Transverse colon (tissue), 4 donors: ENCODE measurements at places on chromosomes 13 and 19. TPM values are rescaled to one million over a fixed set of nuclear protein-coding genes. Genes with fewer than 3 reads are reported as not detected.
A peak's percentile ranks its signal among the peaks of the same experiment; 100 is the strongest.

DNA sequence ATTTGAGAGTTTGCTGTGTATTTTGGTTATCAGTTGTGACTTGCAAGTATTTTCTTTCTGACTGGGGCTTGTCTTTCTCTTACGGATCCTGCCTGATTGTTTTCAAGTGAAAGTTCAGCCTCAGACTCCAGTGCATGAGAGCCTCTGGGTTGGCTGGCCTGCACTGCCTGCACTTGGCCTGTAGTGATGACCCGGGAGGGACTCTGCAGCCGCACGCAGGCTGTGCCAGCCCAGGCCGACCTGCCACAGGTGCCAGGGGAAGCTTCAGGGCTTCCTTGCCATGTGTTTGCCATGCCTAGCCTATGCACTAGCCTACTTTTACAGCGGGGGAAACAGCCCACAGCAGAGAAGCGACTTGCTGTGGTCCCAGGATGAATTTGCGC lies 77.0 kb downstream of the KDM4B start:
- no peak for DNase-seq

- no peak for DNase-seq
These were observed 221.0 kb downstream of the KLF12 start for GRCh38 chr13:73913079-73913740.

DNA sequence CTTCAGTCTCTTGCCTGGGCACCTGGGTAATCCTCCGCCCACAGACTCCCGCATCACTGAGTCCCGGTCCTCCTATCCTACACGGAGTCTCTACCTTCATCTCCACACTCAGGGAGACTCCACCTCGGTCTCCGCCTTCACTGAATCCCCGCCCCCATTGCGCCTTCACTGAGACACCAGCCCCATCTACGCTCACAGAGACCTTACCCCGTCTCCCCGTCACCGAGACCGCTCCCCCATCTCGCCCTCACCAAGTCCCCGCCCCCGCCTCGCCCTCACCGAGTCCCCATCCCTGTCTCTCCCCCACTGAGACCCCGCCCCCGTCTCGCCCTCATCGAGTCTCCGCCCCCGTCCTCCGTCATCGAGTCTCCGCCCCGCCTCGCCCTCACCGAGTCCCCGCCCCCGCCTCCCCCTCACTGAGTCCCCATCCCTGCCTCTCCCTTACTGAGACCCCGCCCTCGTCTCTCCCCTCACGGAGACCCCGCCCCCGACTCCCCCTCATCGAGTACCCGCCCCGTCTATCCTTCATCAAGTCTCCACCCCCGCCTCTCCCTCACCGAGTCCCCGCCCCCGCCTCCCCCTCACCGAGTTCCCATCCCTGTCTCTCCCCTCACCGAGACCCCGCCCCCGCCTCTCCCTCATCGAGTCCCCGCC lies 23.1 kb upstream of the ZNF846 start:
- peak; percentile 98 for DNase-seq

DNA sequence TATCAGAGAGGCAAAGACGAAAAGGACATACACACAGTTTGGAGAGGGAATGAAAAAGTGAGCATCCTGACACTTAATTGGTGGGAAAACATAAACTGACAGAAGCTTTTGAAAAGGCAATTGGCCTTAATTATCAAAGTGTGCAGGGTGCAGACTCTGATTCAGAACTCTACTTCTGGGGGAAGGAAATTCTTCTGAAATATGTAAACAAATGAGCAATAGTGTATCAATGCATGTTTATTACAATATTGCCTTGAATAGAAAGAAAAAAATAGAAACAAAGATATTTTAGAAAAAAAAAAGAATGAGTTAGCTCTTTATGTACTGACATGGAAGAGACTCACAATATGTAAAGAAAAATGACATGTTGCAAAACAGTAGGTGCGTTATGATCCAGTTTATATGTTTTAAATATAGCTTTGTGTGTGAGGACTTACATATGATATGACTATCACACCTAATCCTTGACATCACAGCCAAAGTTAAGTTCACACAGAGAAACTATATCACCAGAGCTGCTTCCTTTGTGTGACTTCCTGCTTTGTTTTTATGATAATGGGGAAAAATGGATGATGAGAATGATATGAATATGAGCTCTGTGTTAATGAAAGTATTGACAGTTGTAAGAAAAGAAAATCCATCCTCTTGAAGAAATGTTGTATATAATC lies 182.4 kb downstream of the KCTD12 start:
- DNase-seq = no peak

DNA sequence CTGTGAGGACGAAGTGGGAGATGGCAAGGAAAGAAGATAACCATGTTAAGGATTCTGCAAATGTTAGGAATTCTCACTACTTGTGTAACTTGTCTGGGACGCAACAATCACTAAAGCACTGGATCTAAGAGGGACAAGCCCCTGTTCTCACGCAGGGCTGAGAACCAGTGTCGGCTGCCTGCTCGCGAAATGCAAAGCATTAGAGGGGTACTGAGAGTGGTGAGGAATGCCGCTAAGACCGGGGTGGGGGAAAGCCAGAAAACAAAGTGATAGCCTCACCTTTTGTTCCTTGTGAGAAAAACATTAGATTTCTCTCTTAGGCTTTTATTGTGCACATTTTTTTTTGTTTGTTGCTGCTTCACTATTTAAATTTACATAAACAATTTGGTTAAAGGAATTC lies 241.9 kb downstream of the ABCC4 start:
- DNase-seq = no peak

- DNase-seq = no peak
These were observed 85.8 kb downstream of the RAB20 start for GRCh38 chr13:110475550-110476219.

DNA sequence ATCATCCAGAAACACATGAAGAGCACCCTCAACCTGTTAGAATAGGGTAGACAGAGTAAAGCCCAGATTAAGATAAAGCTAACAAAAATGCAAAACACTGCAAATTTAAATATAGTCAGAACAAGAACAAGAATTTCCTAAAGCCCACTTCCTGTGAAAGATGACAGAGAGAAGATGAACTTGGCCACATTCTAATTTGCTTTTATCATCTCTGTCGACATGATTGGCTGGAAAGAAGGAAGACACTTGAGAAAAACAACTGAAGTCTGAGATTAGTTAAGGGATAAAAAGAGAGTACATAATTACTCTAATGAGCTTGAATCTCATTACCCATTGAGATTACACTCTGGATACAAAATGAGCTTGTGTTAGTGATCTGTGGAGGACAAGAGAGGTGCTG lies 537.6 kb downstream of the KLF5 start:
- DNase-seq = no peak

- DNase-seq = peak; percentile 19
These were observed 8.5 kb downstream of the DBP start for GRCh38 chr19:48628486-48629296.

- DNase-seq = peak; percentile 35
These were observed at the start of gene TMEM91 for GRCh38 chr19:41376241-41376997. TMEM91 (plus strand) TSS chr19:41376533; CDS start chr19:41378310, 1,777 bp downstream.

DNA sequence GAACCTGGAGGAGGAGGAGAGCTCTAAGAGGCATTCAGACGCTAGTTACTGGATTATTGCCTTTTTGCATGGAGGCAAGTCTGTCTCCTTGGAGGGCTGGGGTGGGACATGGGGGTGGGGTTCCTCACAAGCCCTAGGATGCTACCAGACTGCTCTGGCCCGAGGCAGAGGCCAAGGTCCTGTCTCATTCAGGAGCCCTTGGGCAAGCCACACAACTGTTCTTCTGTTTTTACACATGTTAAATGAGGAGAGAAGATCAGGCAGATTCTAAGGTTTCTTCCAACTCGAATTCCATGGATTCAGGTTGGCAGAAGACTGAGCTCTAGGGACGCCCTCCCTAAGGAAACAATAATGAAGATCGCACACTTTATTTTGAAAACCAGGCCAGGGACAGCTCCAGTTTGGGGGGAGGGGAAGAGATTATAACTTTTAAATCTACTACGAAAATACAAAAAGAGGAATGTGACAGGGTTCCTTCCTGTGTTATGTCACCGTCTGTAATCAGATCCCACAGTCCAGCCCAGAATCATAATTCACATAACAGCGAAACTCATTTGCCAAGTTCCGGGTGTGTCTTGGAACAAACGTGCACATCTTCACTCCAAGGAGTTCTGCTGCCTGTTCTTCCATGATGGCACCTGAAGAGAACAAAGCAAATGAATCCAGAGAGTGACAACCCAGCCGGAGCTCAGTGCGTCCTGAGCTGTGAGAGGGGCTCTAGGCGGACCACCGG lies 25.2 kb downstream of the IL17D start:
- DNase-seq = no peak

DNA sequence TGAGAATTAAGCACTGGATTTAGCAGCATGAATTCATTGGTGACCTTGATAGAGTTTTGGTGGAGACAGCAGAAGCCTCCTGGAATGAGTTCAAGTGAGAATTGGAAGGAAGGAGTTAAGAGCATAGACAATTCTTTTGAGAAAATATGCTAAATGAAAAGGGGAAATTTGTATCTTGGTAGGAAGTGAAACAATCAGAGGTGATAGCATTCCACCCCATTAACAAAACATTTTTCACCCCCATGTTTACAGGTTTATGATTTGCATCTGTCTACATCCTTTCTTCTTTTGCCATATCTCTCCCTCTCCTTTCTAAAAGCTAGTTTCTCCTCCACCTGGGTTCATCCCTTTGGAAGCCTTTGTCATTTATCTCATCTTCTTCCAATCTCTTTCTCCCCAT lies 27.5 kb downstream of the LNX2 start:
- DNase-seq = no peak

DNA sequence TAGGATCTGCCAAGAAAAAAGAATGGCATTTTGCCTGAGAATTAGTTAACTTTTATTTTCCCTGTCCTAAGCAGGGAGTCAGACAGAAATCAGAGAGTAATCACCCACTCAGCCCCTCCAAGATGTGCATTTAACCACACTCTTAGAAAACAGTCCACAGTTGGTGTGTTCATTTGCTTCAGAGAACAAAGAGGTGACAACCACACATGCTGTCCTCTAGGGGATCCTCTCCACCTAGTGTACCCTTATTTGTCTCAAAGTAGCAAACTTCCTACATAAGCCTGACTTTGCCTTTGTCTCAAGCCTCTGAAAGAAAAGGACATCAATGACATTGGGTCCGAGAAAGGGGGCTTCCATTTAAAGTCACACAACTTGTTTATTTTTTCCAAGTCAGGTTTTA lies 107.0 kb upstream of the RFC3 start:
- no peak for DNase-seq

DNA sequence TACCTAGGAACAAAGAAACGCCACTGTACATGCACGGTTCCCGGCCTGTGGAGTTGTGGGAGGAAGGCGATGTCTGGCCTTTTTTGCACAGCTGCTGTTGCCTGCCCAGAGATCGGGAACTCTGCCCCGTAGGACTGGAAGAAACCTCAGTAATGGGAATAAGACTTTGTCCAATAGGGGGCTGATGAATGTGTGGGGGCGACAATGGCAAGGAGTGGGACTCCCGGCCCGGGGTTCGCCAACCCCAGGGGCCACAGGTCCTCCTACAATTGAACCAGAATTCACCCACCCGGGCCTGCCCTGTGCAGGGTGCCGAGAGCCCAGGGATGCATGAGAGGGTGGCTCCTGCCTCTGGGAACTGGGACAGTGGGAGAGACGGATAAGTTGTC lies 2.0 kb upstream of the CEBPA start:
- DNase-seq = no peak

The ZNF99 gene
- not detected for total RNA-seq

The NFIX gene
- 28.1 TPM for total RNA-seq

The LILRA2 gene
- total RNA-seq = 1.5 TPM

The TSKS gene
- total RNA-seq = not detected

The UPK1A gene
- total RNA-seq = not detected

The GAMT gene
- 4.4 TPM for total RNA-seq

The CEACAM8 gene
- total RNA-seq = not detected
